ENCODE measurements at places on chromosomes 5 and 9.

DNA sequence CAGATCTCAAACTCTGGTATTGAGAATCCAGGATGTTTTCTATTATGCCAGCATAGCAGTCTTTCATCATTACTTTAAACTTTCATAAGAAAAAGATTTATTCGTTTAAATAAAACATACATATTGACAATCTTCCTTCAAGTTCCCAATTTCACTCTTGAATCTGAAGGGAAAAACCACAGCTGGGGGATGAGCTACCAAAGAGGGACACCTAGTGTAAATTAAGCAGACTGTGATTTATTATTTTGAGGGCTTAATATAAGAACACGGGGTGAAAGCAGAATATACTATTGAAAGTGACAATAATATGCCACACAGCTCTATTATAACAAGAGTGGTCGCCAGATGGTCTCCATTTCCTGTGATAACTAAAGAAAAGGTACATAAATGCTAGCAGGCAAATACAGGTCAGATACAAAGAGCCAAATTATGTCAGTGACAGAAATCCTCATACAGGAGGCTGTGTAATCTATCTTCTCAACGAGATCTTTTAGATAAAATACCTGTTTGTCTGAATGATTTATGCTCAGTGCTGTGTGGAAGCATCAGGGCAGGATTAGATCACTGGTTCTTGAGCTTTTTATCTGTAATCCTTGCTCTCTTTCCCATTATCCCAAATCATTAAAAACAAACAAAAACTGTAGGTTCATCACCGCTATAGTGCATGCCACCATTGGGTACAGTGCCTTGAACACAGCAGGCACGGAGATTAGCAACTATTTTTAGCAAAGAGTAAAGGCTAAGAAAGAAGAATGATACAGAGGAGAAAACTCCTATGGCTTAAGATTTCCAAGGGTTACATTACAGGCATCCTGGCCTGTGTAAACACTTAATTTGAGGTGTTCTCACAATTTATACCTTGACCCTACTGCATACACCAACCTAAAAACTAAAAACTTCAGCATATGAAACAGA lies 116.6 kb downstream of the DROSHA start:
- DNase-seq = no peak

GRCh38 chr9:135156525-135157510 lies 69.3 kb downstream of the OLFM1 start:
- DNase-seq = no peak

- DNase-seq = no peak
Observed at GRCh38 chr9:98365227-98365669, 109.8 kb upstream of the TBC1D2 start.

GRCh38 chr5:34523387-34523726 lies 132.8 kb upstream of the RAI14 start:
- DNase-seq = no peak

DNA sequence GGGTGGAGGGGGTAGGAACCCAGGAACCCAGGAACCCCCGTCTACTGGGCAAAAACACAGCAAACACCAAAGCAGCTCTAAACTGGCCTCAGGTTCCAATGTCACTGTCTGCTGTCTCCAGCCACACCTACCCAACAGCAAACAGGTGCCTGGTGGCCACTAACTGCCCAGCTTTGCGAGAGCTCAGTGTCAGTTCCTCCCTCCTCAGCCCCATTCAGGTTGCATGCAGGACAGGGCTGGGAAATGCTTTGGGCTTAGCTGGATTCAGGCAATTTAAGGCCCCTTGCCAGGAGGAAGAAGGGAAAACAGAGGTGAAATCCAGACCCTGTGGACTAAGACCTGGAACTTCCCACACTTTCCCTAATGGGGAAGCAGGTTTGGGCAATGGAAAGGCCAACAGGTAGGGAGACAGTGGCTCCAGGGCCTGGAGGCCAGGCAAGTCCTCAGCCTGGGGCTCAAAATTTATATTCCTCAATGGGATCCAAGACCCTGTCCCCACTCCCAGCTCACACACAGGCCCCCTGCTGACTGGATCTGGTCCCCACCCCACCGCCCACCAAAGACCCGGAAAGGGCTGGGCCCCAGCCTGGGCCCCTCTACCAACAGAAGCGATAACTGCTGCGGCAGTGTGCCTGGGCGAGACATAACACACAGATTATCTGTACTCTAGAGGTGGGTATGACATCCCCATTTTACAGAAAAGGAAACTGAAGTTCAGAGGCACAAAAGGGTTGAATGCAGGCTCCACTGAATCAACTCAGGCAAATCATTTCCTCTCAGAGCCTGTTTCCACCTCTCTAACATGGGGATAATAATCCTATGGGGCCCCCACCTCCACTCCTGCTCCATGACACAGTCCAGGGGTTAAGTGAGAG lies 3.5 kb downstream of the EEIG1 start:
- DNase-seq = no peak

DNA sequence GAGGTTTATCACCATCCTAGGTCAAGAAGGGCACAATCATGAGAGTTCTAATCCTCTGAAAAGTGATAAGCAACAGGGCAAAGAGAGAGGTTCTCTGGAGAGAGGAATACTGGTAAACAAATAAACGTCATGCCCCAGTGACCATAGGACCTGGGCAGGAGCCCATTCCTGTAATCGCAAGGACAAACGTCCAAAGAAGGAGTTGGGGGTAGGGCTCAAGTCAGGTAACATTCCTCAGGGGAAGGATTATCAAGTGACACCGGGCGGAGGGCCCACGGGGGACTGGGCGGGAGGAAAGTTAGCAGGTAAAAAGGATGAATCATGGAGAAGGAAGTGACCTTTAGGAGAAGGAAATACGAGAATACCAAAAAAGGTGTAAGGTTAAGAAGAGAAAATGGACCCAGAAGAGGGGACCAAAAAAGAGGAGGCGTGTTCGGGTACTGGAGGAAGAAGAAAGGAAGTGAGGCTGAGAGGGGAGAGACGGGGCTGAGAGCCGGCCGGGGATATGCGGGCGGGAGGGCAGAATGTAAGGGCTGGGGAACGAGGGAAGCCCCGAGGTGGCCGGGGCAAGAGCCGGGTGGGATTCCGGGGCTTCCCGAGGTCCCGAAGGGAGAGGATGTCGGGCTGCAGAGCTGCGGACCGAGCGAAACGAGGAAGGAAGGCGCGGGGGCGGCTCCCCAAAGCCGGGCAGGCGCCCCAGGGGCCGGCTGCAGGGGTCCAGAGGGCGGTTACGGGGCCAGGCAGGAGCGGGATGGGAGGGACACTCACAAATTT lies 583 bp downstream of the DIAPH1 start:
- DNase-seq = peak; percentile 38

DNA sequence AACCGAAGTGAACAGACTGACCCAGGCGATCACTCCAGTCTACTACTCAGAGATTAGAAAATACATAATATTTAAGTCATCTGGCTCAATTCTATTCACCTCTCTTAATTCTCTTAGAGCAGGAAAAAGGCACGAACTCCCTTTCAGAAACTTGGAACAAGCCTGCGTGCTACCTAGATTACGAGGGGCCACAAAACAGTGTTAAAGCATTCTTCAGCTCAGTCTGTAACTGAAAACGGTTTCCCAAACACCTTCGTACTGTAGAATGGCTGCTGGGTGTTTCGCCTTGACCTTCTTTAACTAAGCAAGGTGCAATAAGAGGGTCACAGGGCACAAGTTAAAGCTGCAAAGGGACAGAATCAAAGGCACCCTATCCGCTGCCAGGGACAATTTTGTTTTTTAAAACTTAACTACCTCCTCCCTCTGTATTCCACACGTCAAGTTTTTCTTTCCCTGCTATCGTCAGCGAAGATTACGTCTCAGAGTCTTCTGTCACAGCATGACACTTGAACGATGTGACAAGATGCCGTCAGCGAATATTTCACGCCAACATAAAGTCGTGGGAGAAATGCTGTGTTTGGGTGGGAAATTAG lies 687 bp downstream of the LYSMD3 start:
- peak; percentile 6 for DNase-seq

DNA sequence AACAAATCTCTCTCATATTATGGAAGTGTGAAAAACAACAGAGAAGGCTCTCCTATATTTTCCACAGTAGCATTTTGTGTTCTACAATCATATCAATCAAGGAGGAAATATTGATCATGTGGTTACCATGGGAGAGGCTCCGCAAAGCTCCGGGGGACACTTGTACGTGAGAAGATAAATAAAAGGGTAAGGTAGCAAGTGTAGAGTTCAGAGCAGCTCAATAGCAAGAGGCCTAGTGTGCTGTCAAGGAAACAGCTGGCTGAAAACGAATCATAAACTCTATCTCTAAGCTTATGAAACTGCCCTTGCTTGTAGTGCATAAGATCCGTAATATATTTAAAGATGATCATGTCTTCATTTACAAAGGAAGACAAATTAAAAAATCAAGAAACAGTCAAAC lies 57.5 kb downstream of the CDH18 start:
- DNase-seq = no peak

GRCh38 chr9:114285166-114285867 lies 37.6 kb upstream of the ORM1 start:
- DNase-seq = no peak

GRCh38 chr5:95845391-95845790 lies 22.9 kb upstream of the GLRX start:
- DNase-seq = no peak

DNA sequence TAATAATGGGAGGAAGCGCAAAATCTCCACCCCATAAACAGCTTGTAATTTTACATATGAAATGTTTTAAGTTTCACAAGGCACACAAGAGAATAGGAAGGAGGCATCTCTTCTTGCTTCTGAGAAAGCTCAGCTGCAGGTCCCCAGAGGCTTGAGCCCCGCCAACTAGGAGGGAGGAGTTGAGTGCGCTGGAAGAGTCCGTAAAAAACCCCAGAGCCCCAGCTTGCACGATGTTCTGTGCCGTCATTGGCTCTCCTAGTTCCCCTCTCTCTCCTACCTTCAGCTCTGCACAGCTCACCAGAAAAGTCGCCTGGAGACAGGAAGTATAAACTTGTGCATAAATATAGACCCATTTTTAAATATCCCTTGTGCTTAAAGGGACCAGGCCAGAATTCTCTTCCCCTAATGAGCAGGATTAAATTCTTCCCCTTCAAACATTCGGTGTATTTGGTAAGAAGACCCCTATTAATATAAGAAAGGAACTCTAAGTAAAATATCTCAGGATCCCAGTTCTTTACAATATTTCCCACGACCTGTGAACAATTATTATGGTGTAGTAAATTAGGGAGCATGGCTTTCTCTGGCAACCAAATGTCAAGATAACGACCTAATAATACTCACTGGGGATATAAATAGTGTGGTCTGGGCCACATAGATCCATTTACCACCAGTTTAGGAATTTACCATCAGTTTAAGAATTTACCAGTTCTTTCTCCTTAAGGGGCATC lies 13.7 kb downstream of the GLRX start:
- peak; percentile 85 for DNase-seq

DNA sequence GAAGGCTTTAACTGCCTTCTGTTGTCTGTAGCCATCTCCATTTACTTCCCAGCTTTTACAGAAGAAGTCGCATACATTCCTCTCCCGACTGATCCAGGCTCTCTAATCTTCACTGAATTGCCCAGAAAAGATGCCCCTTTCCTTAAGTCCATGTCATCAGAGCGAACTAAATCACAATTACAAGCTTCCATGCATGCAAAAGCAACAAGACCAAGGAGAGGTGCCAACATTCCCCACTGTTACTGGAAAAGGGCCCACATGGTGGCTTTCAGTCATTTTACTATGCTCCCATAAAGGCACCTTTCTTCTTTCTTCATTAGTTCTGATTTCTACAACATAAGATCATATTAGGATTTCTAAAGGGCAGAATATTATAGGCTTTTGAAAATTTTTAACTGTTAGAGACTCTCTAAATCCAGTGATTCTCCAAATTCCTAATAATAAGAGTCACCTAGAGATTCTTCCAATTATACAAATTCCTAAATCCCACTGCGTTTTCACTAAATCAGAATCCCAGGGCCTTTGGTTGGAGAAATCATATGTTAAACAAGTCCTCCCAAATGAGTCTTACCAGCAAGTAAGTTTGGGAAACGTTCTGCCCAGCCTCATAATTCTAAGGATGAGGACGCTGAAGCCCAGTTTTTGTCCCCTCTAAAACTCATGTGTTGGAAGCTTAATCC lies 17.0 kb upstream of the ZFR start:
- DNase-seq = no peak

- DNase-seq = no peak
Observed at GRCh38 chr5:72282878-72283277, 37.2 kb downstream of the MRPS27 start.

DNA sequence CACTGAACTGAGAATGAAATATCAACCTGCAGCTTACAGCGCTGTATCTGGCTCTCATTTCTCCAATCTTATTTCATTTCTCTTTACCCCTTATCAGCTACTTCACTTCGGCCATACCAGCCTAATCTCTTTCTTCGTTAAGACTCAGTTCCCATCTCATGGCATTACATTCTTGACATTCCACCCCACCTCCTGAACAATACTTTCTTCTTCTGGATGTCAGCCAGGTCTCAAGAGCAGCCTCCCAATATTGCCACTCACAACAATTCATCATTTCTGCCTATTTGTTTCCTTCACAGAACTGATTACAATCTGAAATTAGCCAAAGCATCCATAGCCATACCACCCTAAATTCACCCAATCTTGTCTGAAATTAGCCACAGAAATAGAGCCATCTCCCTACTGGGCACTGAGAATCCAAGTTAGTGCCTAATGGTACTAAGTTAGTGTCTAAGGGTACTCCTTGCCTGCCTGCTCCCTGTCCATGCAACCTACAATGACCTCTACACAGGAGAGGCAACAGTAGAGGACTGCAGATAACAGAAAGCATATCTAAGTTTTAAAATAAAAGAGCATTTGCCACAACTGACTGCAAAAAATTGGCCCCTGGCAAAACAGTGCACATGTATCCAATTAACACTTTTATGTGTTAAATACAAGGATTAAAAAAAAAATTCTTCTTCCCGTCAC lies 35.2 kb downstream of the SETX start:
- DNase-seq = no peak

DNA sequence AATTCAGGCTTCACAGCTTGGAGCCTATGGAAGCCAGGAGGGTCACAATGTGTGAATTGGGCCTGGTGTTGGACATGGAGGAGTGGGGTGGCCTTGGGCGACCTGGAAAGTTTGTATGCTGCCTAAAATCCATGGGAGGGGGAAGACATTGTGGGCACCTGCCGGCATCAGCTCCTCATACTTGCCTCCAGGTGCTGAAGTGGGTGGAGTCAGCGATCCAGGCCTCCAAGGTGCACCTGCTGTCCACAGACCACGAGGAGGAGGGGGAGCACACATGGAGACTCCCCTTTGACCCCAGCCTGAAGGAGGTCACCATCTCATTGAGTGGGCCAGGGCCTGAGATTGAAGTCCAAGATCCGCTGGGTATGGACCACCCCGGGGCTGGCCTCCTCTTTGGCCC lies 29.1 kb downstream of the HMCN2 start:
- no peak for DNase-seq

GRCh38 chr5:158115468-158115867 lies 256.5 kb upstream of the CLINT1 start:
- DNase-seq = no peak

Data from CD4-positive, alpha-beta T cell treated with Interleukin-6 at 100 ng/mL for 8 hours (primary cell).